ENCODE measurements at places on chromosomes 7 and 10.
A peak's percentile ranks its signal among the peaks of the same experiment; 100 is the strongest.

DNA sequence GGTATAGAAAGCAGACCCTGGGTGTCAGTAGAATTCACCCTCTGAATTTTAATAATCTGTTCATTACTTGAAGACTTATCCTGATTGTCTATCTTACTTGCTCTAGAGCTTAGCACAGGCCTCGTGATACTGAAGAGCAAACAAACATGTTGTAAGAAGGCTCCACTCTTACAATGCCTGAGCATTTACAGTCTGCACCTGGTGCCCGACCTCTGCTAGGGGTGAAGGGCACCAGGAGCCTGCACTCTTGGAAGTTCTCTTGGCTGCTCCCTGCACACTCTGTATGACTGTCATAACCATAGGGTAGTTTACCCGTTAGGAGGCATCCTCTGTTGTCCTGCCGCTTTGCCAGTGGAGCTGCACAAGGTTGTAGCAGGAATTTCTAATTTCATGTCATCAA, 91.3 kb upstream of the NPY start:
- DNase-seq: no peak

- peak; percentile 18 for DNase-seq
These were observed 7.5 kb upstream of the CSGALNACT2 start for GRCh38 chr10:43130770-43131171.

GRCh38 chr10:110501142-110501937, 3.6 kb downstream of the DUSP5 start:
- DNase-seq: peak; percentile 94

DNA sequence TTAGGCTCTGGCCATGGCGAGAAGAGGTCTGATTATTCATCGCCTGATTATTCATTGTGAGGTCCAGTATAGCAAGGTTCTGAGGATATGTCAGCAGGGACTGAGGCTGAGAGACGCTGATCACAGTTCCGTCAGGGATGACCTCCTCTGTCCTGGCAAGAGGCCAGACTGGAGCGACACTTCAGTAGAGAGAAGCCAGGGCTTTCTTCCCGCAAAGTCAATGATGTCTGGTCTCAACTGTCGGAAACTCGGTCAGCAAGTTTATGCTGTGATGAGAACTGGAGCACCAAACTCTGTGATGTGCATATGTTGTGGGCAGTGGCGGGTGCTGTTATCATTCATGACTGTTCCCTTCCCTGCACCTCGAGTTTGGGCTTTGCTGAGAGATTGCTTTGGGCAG, 29.0 kb upstream of the GNA12 start:
- DNase-seq: peak; percentile 21

DNA sequence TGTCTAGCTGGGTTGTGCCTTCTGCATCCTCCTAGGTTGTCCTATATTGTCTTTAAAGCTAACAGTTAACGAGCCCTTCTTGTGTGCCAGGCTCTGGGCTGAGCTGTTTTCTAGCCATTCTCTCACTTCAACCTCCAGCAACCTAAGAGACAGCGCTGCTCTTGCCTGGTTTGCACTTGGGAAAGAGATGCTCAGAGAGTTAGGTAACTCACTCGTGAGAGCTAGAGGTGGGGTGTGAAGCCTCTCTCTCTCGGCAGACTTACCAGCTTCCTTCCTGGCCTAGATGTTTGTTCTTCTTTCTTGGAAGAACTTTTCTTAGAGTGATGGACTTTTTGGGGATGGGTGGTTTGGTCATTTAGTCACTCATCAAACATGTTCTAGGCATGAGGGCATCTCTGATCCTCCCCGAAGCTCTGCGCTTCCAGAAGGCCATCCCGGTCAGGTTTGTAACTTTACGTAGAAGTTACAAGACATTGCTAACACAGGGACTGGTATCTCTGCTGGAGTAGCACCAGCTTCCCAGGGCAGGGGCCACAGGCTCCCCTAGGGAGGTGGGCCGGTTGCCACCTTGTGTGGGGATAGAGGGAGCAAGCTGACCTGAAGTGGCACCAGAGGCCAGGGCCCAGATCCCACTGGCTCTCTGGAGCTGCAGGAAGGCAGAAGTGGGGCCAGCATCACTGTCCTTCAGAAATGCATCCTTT, 14.3 kb downstream of the TSPAN15 start:
- DNase-seq: no peak

- peak; percentile 43 for DNase-seq
These were observed 412 bp upstream of the PPIA start for GRCh38 chr7:44796034-44796503.

- no peak for DNase-seq
These were observed 76.2 kb upstream of the NMT2 start for GRCh38 chr10:15244635-15245197.

DNA sequence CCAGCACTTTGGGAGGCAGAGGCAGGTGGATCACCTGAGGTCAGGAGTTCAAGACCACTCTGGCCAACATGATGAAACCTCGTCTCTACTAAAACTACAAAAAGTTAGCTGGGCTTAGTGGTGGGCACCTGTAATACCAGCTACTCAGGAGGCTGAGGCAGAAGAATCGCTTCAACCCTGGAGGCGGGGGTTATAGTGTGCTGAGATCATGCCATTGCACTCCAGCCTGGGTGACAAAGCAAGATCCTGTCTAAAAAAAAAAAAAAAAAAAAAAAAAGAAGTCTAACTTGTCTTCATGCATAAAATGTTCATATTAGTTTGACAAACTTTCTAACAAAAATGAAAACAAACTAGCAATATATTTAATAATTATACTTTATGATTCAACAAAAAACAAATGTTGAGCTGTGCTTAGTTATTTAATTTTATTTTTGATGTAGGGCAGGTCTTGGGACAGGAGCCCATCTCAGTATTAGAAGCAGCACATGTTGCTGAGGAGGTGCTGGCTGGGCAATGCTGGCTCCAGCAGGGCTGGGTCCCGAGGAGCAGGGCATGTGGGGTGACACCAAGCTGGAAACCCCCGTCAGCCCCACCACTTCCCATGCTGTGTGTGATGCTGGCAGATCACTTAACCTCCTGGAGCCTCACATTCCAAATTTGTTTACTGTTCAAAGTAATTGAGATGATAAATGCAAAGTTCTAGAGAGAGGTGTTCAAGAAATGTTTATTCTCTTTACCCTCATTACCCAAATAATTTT, 335.3 kb upstream of the KLF6 start:
- peak; percentile 95 for DNase-seq

GRCh38 chr7:157471259-157472125, 134.7 kb downstream of the DNAJB6 start:
- DNase-seq: no peak

DNA sequence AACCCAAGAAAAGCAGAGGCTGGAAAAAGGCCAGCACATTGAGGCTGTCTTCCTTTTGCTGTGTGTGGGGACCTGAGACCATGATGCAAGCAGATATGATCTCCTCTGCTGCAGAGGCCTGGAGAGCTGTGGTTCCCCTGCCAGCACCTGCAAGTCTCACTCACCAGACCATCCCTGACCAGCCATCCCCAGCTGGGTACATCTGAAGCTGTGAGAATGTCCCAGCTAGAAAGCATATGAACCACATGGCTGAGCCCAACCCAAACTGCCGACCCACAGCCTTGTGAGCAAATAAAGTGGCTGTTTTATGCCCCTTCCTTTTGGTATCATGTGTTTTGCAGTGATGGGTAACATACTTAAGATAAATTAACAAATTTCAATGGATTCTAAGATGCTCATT, 114.9 kb downstream of the DYNC2I1 start:
- no peak for DNase-seq
